ENCODE measurements at places on chromosomes 12 and 14.

GRCh38 chr14:53542732-53543131 lies 389.6 kb upstream of the DDHD1 start:
- no peak for DNase-seq

GRCh38 chr14:100498068-100498467 lies 89.1 kb downstream of the BEGAIN start:
- DNase-seq: peak; percentile 82

DNA sequence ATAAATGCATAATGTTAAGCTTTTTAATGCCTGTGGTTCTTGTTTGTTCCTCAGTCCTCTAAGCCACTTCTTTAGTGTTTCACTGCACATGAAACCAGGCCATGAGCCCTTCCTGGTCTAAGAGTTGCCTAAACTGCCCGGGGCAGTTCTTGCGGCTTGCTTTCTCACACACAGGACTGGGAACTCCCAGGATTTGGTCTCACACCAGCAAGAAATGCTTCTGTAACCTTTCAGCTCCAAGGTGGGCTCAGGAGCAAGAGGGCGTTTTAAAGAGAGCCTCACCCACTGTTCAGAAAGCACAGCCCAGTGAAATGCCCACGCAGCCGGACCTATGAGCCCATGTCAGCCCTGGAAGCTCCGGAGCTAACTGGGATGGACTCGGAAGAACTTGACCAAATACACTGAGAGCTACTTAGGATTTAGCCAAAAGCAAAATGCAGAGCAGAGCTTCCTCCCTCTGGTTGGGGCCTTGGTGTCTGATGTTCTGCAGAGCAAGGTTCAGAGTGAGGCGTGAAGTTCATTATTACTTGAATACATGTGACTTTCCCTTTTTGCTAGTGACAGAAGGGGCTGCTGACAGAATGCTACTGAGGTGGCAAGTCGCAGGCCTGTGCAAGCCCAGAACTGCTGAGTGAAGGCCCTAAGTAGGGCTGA lies 23.4 kb downstream of the SLC25A29 start:
- DNase-seq: no peak

GRCh38 chr12:8011331-8011730 lies 21.2 kb upstream of the FOXJ2 start:
- DNase-seq: no peak

- no peak for DNase-seq
Measured at GRCh38 chr12:30457621-30458289, 237.9 kb downstream of the IPO8 start.

GRCh38 chr14:56136571-56137452 lies 18.6 kb downstream of the PELI2 start:
- DNase-seq: no peak

GRCh38 chr14:61765225-61765943 lies 3.2 kb downstream of the SNAPC1 start:
- DNase-seq: no peak

DNA sequence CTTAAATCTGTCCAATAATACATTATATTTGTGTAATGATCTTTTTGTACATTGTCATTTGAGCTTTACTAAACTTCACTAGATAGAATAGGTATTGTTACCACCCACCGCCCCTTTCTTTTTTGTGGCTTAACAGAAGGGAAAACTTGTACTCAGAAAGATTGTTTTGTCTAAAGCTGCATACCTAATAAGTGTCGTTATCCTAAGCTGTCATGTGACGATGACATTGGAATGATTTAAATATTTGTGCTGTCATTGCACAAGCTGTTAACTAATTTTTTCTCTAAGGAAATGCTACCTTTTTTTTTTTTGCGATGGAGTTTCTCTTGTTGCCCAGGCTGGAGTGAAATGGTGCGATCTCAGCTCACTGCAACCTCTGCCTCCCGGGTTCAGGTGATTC lies 3.6 kb downstream of the DIP2B start:
- no peak for DNase-seq

DNA sequence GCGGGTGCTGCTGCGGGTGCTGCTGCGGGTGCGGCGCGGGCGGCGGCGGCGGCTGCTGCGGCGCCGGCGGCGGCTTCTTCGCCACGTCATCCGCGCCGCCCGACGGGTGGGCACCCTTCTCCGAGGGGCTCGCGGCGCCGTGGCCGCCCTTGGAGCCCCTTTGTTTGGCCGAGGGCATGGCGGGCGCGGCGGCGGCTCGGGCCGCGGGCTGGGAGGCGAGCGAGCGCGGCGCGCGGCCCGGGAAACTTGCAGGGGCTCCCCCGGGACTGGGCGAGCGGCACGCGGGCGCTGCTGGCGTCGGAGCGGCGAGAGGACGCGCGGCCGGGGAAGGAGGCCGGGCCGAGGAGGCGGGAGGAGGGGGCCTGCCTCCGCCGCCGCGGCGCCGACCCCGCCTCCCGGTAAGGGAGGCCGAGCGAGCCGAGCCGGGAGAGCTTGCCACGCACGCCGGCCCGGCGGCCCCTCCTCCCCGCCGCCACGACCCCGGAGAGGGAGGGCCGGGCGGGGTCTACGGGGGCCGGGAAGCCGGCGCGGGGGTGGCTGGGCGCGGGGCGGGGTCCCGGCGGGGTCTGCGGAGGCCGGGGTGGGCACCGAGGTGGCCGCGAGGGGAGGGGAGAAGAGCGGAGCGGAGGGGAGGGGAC lies at the start of gene CKAP4:
TSS of gene CKAP4 (minus strand) at position 347 of the 638 bp plus-strand sequence. CDS start at position 178, 169 bp downstream.
- peak; percentile 72 for DNase-seq

- DNase-seq: no peak
Measured at GRCh38 chr12:95115641-95116040, 42.2 kb upstream of the NR2C1 start.

All from NCI-H2171 (cell line).